ENCODE measurements at places on chromosomes 4 and X.

GRCh38 chr4:54659313-54659712, 1.6 kb downstream of the KIT start:
- DNase-seq, result no peak

DNA sequence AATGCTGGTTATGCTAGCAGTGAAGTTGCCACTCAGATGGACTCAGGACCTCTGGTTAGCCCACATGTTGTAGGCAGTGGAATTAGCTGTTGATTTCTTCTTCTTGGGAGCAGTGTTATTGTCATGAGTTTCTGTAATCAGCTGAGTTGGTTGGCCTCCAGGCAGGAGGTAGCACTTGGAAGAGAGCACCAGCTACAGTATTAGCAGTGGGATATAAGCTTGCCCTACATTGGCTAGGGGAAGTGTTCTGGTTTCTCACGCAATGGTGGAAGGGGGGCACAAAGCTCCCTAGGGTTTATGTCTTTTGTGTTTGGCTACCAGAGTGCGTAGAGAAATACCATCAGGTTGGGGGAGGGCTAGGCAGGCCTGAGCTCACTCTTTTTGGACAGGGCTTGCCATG, 34.0 kb upstream of the UCP1 start:
- DNase-seq, result no peak

DNA sequence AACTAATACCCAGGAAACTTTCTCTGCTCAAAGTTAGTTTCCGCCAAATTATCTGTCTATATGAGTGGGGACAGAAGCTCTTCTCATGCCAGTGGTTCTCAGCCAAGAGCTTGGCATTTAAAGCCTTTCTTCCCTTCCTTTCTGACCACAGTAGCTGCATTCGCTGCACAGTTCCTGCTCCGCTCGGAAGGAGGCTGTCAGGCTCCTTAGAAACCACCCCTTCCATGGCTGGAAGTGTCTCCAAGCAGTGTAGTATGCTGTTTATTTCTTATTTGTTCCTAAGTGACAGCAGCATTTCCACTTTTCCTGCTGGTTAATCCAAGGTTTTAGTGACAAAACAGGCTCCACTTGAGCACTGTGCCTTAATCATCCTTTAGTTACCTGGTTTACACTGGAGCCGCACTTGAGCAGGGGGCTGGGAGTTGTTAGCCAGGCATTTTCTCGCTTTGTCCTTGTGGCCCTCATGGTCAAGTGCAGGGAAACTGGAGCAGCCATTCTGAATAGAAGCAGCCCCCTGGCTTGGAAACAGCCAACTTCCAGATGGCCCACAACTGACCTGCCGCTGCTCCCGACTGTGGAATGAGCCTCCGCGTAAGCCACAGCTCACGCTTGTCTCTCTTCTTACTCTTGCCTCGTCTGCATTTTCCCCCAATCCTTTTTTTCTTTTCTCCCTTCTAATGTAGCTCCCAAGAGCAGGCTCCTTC, 739.4 kb upstream of the TENM3 start:
- DNase-seq, result no peak

DNA sequence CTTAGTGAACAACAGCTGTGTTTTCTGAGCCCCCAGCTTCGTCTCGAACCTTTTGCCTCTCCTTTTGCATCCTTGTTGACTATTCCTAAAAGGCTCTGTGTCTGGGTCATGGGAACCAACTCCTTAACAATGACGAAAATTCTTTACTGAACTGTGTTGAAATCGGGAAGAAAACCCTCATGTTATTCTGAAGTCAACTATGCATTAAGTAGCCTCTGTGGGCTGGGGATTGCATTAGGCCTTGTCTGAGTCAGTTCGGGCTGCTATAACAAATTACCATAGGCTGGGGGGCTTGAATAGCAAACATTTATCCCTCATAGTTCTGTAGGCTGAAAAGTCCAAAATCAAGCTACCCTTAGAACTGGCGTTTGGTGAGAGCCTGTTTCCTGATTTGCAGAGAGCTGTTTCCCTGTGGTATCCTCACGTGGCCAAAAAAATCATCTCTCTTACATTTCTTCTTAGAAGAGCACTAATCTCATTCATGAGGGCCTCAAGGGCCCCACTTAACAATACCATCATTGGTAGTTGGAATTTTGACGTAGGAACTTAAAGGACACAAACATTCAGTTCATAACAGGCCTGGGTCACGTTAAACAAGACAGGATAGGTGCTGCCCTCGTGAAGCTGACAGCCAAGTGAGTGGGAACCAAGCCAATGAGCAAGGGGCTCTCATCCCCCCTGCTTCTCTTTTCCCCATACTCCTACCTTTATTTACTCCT, 75.9 kb downstream of the CLNK start:
- no peak for DNase-seq

DNA sequence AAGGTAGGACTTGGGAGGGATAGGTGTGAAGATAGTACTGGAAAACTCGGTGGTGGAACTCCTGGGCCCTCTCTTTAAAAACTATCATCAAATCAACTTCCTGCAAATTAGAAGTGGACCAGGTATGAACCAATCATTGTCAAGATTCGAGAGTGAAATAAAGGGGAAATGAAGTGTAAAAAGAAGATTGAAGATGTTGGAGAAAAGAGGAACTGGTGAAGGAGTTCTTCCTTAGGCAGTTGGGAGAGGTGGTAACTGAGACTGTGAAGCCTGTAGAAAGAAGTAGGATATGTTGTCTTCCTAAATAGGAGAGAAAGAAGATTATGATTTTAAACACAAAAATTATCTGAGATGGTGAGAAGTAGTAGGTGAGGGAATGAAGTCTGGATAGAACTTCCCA, 212.2 kb downstream of the PPP1R2C start:
- no peak for DNase-seq

DNA sequence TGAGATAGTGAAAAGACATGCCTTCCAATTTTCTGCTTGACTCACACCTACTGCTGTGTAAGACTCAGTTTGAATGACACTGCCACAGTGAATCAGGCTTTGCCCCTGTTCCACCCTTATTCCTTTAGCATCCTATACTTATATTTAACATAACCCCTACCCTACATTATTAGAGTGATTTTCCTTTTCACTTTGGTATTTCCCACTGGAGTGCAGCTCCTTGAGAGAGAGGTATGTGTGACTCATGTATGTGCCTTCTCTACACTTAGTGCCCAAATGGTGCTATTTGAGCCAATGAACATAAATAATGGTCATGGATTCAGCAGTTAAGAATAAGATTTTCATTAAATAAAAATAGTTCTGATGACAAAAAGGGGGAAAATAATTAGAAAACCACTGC, 69.5 kb downstream of the RRAGB start:
- no peak for DNase-seq

DNA sequence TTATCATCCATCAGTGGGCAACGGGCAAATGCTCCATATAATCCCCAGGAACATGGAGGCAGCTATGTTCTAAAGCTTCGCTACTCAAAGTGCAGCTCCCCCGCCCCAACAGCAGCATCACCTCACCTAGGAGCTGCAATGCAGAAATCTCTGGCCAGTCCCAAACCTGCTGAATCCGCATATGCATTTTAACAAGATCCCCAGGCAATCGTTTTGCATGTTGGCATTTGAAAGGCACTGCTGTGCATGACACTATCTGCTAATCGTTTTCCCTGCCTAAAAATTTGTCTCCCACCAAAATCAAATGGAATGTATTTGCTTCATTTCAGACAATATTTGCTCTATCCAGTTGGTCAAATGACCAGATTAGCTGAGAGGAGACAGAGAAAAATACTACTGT, 15.2 kb downstream of the ADGRG2 start:
- no peak for DNase-seq

DNA sequence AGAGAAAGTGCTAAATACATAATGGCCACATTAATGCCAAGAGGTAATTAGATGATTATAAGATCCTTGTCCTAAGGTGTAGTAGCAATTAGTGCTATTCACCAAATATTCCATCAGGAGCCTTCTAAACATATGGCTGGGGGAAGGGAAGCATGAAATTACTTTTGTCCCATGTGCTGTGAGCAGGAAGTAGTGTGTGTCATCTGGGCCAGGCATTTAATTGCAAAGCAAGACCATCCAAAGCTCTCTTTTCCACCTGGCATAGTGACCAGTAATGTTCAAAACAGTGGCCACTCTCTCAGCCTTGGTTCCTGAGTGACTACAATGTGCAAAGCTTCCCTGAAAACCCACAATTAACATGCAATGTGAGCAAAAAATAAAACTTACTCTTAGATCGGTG, 144.2 kb upstream of the FAM241A start:
- no peak for DNase-seq
